SK-N-MC (cell line): ENCODE measurements at places on chromosomes 2 and 18.

DNA sequence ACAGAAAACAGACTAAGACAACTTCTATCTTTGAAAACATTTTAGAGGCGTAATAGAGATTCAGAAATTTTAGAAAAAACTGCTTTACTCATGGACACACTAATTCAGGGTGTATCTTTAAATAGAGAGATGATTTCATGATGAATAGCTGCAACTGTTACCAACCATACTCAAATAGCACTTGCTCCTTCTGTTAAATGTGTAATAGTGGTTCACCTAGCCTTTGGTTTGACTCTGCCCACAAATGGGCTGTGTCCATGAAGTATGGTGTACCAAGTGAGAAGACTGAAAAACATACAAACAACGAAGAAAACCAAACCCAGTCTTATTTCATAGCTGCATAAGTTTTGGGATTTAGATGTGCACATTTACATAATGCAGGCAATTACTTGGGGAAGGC, 610.6 kb downstream of the PLCL1 start:
- no peak for DNase-seq

DNA sequence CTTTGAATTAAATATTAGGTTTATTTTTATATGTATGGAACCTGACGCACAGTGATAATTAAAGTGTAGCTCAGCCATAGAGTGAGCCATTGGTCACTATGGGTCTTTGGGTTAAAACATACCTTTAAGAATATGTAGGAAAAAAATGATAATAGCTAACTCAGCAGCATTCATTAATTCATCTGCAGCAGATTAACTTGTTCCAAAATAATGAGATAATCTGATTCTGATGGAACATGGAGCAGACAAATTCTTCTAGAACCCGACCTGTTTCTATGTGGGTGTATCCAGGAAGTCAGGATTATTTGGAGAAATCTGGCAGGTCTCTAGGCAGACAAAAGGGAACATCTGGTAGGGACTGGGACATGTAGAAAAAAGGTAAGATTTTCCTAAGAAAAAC, at the start of gene XIRP2:
XIRP2 (plus strand) TSS at position 301 of the 400 bp plus-strand sequence. CDS start 15,003 bp downstream, outside the sequence.
- no peak for DNase-seq

DNA sequence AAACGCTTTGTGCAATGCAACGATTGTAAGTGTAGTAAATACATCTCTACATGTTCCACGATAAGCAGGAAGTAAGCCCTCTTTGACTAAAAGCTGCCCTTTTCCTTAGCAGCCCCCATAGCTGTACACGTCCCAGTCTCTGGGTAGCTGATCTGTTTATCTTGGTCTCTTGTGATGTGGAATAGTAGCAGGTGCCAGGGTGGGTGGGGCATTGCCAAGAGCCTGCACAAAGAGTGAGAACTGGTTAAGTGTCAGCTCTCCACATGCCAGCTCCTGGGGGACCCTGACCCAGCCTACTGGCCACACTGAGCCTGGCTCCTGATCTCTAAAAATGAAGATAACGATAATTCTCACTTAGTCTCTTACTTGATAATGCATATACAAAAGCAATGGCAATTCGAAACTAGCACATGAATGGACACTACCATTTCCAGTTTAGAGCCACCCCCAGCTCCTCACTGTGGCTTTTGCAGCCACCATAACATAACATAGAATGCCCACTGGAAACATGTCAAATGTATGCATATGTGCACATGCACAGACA, 92.3 kb downstream of the MYT1L start:
- no peak for DNase-seq

DNA sequence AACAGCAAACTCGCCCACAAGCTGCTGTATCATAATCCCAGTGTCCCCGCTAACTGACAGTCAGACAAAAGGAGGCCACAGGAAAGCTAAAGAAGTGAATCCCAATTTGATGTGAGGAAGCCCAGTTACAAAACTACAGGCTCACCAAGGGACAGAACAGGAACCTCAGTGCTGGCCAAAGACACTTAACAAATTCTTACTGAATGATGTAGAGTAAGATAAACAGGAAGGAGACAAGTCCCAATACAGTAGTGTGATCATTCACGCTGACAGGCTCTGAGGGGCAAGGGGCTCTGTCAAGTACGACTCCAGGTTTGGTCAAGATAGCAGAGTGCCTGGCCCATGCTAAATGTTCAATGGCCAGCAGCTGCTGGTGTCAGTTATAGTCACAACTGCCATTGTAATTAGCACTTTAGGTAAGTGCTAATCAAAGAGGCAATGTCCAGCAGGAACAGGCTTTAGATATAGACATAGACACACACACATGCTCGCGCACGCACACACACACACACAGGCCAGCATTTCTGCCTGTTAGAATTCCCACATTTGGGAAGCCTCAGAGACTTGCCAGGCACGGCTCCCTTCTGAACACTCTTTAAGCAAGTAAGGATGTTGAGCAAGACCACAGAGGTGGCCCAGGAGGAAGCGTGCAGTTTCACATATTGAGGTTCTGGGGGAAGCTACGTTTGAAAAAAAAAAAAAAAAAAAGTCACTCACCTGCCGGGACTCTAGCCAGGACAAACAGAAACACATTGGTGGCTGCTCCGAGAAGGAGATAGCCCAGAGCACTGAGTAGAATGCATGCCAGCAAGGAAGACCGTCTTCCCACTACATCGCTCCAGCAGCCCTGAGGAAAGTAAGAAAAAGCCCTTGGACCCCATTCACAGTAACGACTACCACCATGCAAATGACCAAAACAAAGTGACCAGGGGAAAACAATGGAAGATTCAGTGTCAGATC, 35.4 kb upstream of the TMEM182 start:
- no peak for DNase-seq

DNA sequence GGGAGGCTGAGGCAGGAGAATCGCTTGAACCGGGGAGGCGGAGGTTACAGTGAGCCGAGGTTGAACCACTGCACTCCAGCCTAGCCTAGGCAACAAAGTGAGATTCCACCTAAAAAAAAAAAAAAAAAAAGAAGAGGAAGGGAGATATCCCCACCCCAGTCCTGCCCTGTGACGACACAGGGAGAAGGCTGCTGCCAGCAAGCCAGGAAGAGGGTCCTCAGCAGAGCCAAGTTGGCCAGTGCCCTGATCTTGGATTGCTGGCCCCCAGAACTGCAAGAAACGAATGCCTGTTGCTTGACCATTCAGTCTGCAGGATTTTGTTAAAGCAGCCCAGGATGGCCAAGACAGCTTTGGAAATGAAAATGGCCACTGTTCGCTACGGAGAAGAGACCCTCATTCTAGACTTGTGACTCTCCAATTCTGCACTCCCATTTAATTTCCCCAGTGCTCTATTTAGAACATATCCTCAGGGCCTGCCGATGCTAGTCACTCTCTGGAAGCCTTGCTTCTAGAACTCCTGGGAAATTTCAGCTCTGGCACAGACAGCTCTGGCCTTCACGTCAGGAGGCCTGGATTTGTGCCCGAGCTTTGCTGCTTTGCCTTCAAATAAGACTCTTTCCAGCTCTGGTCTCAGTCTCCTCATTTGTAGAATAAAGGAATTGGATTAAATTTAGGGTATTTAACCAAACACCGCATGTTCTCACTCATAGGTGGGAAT, 15.7 kb upstream of the AMMECR1L start:
- DNase-seq: no peak

- DNase-seq: no peak
These were observed 56.2 kb upstream of the TMEM163 start for GRCh38 chr2:134774786-134775641.

DNA sequence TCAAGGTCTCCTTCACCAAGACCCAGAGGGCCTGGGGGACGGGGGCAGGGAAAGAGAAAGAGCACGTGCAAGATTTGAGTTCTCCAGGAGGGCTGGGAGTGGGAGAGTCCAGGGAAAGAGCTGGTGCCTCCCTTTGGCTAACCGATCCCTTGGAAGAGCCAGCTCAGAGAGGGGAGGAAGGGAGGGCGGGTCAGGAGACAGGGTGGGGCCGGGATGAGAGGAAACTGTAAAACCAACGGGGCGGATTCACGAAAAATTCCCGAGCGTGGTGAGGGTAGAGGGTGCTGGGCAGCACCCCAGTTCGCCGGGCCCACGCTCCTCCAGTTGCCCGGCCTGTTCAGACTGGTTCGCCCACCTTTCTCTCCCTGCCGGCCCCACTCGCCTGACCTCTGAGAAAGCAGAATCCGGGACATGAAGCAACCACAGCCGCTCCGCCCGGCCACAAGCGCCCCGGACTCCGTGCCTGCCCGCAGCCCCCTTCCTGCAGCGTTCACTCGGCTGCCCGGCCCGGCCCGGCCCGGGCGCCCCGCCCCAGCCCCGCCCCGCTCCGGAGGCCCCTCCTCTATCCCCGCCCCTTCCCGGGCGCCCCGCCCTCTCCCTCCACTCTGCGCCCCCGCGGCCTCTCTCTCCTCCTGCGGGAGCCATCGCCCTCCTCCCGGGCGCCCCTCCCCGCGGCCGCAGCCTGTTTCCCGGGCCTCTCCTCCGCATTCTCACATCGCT, 230.9 kb upstream of the SMAD2 start:
- no peak for DNase-seq

DNA sequence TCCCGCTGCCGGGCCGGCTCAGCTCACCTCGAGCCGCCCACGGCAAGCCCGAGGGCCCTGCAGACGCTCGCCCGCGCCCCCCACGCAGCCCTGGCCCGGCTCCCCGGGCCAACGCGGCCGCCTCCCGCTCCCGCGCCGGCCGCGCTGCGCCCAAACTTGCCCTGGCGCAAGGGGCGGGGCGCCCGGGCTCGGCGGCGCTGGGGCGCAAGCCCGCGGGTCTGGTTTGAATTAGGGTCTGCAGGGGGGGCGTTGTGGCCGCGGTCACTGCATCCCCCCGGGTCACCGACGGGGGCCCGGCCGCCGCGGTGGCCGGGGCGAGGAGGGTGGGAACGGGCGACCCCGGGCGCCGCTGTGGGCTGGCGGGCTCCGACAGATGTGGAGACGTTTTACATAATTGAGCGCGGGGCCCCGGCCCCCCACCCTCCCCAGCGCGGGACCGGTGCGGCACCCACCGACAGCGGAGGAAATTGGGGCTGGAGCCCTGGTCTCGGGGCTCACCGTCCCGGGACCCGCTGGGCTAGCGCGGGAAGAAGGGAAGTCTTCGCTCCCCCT, 690 bp downstream of the SDC1 start:
- no peak for DNase-seq

- no peak for DNase-seq
These were observed 5.5 kb upstream of the CYS1 start for GRCh38 chr2:10085668-10086059.

- DNase-seq: no peak
These were observed 28.3 kb downstream of the WNT10A start for GRCh38 chr2:218908721-218909619.

DNA sequence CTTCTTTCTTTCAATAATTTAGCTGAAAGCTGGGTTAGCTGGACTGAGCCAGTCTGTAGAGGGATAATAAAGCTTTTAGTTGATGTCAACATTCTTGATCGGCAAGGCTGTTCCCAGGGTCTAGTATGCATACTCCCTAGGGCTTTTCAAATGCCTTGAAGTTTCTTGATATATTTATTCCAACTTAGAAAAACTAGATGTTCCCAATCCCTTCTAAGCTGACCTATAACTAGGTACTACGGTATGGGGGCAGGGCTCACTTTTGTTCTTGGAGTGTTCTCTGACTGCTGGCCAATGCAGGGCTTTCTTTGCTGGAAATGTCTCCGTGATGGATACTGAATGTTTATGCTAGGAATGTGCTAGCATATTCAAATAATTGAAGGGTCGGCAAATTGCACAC, 258.6 kb upstream of the TANK start:
- DNase-seq: no peak

DNA sequence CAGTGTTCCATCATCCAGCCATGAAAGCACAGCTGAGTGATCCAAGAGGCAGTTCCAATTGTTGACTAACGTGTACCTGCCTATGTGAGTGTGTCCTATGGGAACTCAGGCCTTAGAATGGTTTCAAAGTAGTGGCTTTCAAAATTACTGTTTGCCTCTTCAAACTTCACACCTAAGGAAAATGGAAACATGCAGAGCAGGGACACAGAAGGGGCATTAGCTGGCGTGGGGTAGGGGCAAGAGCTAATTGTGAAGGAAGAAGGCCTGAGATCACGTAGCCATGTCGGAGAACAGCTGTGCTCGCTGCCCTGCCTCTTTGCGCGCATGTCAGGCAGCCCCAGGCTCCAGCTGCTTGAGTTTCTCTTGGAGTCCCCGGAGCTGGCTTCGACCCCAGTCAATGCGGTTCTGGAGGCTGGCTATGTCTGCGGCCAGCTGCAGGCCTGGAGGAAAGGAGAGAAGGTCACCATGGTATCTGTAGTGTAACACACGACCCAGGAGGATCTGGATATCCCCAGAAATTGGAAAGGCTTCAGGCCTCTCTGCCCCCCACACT, 3.8 kb upstream of the IMP4 start:
- DNase-seq: no peak

- DNase-seq: peak; percentile 44
These were observed 95.6 kb downstream of the GALNT3 start for GRCh38 chr2:165698444-165698884.
